AML-193 (cell line): ENCODE measurements at places on chromosomes 6 and 20.

DNA sequence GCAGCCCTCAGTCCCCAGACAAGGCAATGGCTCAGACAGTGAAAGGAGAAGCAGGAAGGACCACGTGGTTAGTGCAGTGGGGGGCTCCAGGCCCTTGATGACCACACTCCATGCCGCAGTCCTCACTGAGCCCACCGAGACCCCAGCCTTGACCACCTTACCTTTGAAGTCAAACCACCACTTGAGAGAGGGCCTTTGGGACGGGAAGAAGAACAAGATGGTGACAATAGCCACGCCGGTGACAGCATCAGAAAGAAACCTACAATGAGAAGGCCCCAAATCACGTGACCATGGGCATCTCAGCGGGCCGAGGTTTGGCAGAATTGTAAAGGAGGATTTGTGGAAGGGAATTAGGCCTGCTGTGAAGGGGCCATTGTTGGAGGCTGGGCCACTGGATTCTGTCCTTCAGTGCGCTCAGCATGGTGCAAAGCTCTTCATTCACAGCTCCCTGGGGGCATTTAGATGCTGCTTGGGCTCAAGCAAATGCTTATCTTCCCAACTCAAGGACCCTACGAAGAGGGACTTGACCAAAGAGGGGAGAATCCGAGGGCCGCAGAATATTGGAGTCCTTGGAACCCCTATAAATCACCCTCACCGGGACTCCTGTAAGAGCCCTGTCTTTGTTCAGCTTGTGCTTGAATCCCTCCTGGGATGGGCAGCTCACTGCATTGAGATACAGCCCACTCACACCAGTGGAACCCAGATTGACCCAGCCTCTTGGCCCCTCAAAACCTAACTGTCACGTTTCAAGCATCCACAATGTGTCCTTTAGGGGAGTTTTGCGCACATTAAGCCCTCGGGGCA, 33.2 kb upstream of the OCSTAMP start:
- DNase-seq, result no peak

DNA sequence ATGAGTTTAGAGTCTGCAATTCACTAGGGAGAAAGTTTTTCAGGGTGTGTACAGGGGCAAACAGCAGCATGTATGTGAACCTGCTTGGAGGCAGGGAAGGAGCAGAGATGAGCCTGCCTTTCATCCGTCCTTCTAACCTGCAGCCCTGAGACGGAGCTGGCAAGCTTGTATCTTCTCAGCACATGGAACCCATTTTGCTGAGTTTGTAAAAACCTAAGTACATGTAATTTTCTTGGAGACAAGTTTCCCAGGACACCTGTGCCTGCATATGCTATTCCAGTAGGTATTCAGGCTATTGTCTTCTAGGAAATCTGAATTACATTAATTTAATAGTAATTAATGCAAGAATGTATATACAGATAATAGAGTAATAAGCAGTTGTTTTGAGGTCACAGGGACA, 28.8 kb upstream of the MOXD1 start:
- no peak for DNase-seq

DNA sequence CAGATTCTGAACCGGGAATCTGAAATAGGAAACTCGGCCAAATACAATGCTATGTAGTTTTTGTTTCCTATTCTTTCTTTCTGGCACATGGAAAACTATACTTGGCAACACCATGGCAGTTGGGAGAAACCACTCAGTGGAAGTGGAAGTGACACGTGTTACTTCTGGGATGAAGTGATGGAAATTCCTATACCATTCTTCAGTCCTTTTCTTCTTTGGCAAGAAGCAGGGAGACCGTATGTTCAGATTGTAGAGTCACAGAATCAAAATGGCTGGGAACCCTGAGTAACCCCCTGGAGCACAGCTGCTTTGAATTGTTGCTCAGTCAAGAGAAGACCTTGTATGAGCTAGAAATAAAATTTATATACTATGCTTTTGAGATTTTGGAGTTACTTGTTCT, 18.8 kb upstream of the TINAG start:
- no peak for DNase-seq

GRCh38 chr6:21931641-21932335, 338.2 kb downstream of the SOX4 start:
- DNase-seq, result no peak

GRCh38 chr6:105489216-105489530, 86.3 kb upstream of the PREP start:
- DNase-seq, result no peak

DNA sequence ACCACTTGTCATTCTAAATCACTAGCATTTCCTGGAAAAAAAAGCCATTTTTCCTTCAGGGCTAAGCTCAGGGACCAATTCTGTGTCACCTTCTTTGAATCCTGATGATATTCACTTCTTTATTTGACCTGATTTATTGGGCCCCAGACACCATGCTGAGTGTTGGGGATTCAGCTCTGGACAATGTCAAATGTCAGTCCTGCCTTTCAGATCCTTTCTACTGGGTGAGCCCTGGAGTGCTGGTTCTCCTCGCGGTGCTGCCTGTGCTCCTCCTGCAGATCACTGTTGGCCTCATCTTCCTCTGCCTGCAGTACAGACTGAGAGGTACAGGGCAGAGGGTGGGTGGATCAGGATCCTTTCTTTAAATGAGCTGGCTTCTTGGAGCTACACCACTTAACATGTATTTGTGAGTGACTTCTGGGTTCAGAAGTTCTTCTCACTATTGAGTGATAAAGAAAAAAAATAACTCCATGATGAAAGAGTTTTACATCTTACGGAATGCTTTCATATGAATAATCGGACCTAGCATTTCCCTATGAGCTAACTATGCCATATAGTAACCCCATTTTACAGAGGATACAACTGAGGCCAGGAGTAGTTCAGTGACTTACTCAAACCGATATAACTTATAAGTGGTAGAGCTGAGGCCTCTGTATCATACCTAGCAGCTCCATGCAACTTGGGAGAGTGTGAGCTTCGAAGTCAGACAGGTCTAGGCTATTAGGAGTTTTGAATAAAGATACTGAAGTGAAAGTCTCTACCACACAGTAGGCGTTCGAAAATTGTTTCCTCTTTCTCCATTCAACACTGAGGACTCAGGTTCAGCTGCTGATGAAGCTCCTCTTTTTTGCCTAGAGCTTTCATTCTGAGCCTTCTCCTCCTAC, 9.3 kb downstream of the MOG start:
- no peak for DNase-seq
